ENCODE measurements at places on chromosomes 1 and 21.

DNA sequence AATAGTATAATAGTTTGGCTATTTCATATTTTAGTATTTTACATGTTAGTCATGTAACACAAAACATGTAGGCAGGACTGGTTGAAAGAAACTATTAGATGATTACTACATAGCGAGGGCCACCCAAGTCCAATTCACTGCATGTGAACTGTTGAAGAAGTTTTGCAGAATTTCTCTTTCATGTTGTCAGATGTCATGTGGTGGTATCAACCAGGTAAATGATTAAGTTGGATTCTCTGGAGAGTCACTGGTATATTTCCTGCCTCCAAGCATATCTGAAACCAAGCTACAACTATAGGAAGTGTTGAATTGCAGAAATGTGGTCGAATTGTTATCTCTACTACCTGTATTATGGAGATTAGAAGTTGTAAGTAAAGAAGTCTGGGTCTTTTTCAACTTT, 137.8 kb upstream of the DPYD start:
- no peak for DNase-seq

- DNase-seq: no peak
Measured at GRCh38 chr1:77068013-77068412, 151.2 kb downstream of the PIGK start.

- no peak for DNase-seq
Measured at GRCh38 chr1:218402786-218403120, 57.6 kb downstream of the TGFB2 start.

GRCh38 chr1:155648207-155649147, 38.5 kb downstream of the MSTO1 start:
- DNase-seq: no peak

GRCh38 chr1:221794079-221794670, 52.3 kb upstream of the DUSP10 start:
- no peak for DNase-seq

DNA sequence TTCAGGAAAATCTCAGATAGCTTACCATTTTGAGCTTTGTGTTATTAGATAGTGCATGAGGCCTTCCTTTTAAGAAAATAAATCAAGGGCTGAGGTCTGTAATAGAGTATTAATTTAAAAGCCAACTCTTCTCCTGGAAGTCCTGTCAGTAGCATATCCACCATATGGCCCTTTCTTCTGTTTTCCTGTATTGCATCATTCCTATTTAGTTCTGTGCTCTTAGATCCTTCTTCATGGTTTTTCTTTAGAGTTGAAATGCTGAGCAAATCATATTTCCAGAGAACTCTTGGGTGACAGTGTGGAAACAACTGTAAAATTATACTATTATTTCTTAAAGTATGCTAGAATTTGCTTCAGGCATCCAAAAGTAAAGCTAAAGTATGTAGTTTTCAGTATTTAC, 91.7 kb downstream of the TTC3 start:
- DNase-seq: no peak

GRCh38 chr21:44552681-44553080, 1.4 kb upstream of the KRTAP10-2 start:
- no peak for DNase-seq

DNA sequence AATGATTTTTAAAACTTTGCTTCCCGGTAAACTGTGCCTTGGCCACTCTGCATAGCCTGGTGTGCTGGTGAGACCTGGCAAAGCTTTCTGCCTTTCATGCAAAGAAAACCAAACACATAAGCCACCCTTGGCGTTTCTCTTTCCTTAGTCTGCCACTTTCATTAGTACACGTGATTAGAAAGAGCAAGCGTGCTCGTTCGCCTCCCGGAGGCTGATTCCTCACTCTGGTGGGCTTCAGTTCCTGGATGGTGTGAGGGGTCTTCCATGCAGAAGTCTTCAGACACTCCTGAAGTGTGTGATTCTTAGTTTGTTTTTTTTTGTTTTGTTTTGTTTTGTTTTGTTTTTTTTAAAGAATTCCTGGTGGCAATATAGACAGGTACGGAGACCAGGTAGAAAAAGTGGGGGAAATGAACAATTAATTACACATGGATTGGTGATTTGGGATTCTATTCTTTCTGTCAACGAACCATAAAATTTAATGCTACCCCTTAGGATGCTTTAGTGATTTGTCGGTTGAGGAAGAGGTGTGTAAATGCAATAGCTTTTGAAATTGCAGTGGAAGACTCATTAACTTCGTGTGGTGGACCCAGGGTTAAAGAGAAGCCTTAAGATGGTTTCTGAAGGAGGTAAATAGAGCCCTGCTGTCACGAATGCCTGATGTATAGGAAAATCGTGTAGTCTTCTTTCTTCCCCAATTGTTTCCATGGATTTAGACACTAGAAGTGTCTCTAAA, 2.1 kb downstream of the GALNT2 start:
- peak; percentile 2 for DNase-seq
